ENCODE measurements at places on chromosomes 6 and 20. TPM values are rescaled to one million over a fixed set of nuclear protein-coding genes. Genes with fewer than 3 reads are reported as not detected.
A peak's percentile ranks its signal among the peaks of the same experiment; 100 is the strongest.

GRCh38 chr20:18738055-18738454 lies 75.5 kb upstream of the SCP2D1 start:
- DNase-seq: no peak

CDSN gene
- polyA plus RNA-seq: not detected

CALHM5 gene
- polyA plus RNA-seq: 3.5 TPM

WFDC10B gene
- polyA plus RNA-seq: not detected

DNA sequence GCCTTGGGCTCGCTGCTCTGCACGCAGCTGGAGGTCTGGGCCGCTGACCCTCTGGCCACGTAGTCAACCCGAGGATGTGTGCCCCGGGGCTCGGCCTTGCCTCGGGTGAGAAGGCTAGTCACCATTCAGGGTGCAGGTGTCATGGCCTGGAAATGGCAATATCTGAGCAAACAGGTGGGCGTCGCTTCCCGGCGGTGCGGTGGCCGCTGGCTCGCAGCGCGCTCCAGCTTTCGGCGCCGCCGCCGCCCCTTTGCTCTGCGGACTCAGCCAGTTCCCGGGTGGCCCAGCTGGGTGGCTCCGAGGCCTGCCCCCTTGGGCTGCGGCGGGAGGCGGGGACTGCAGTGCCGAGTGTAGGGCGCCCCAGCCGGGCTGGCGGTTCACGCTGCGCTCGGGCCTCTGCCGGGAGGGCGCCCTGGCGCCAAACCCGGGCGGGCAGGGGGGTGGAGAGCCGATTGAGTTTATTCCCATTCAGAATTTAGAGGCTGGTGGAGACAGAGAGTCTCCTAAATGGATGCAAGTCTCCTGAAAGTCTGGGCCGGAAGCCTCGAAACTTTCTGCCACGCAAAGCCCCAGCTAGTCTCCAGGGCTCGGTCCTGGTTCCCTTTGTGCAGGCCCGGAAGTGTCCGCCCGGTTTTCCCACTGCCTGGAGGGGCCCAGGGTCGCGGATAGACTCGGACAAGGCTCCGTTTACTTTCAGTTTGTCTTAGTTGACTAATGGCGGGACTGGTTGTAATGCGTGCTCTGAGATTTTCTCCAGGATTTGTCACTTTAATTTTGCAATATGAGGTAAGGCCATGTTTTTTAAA lies 11.3 kb upstream of the TFAP2A start:
- no peak for DNase-seq

- DNase-seq: no peak
These were observed 25.7 kb downstream of the FKBP5 start for GRCh38 chr6:35662999-35663398.

DNA sequence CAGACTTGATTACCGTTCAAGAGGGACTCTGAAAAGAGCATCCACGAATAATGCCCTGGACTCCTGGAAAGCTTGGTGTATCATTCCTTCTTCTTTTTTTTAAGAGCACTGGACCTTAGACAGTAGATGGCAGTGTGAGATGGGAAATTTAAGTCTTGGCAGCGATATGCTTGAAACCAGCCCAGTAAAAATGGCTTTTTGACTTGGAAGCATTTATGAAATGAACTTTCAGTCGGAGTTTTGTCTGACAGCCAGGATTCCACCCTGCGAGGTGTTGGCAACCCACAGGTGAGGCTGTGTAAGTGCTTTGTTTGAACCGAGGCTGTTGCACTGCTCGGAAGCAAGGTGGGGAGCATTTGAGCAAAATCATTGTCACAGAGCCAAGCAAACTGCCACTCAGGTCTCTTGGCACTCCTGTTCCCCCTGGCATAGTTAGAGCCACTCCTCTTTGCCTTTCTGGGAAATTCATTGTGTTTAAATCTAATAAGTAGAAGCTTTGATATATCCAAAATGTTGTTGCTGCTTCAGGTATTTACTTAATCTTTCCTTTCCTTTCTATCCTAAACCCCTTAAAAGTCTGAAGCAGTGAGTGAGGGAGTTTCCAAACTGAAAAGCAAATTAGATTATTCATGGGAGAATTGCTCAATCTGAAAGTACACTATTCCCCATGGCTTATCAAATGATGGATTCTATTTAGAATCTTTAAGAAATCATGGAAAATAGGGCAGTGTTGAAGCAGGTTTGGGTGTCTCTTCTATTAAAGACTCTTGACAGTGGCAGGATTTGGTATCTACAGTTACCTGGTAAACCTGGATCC lies 272.8 kb upstream of the SLC35B3 start:
- peak; percentile 42 for DNase-seq

- DNase-seq: no peak
These were observed 3.1 kb downstream of the MMP9 start for GRCh38 chr20:46011631-46012482.

Measured in renal pelvis (tissue), 12 donors.